ENCODE measurements at places on chromosomes 3 and 15. TPM values are rescaled to one million over a fixed set of nuclear protein-coding genes. Genes with fewer than 3 reads are reported as not detected.

Gene TUBGCP5
- 21.9 TPM for total RNA-seq

DNA sequence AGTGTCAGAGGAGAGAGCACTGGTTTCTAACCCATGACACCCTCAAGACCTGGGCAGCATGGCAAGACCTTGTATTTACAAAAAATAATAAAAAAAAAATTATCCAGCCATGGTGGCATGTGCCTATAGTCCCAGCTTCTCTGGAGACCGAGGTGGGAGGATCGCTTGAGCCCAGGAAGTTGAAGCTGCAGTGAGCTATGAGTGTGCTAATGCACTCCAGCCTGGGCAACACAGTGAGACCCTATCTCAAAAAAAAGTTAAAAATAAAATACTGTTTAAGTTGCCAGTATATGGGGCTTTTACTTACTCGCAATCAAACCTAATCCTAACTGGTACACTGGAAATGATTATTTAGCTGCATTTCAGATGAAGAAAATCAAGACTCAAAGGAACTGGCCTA, 20.2 kb downstream of the ILDR1 start:
- no peak for DNase-seq

Gene IFT80
- total RNA-seq: 44.7 TPM

Gene TMEM207
- total RNA-seq: not detected

- no peak for DNase-seq
Measured at GRCh38 chr15:98003518-98003917, 43.0 kb downstream of the ARRDC4 start.

DNA sequence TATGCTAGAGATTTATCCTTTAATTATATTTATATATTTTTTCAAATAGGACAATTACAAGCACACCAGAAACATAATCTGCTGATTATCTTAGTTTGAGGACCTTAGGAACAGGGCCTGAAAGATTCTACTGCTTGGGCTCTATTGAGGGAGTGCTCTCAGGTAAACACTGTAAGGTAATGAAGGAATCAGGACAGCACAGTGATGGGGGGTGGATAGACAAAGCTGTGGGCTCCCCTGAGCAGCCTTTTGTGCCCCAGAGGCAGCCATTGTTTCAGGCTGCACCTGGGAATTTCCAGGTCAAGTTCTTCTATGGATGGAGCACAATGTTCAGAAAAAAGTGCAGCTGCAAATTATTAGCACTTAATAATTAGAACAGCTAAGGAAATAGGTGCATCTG, 848.0 kb upstream of the CADM2 start:
- no peak for DNase-seq

Gene GOLGA6L7
- not detected for total RNA-seq

DNA sequence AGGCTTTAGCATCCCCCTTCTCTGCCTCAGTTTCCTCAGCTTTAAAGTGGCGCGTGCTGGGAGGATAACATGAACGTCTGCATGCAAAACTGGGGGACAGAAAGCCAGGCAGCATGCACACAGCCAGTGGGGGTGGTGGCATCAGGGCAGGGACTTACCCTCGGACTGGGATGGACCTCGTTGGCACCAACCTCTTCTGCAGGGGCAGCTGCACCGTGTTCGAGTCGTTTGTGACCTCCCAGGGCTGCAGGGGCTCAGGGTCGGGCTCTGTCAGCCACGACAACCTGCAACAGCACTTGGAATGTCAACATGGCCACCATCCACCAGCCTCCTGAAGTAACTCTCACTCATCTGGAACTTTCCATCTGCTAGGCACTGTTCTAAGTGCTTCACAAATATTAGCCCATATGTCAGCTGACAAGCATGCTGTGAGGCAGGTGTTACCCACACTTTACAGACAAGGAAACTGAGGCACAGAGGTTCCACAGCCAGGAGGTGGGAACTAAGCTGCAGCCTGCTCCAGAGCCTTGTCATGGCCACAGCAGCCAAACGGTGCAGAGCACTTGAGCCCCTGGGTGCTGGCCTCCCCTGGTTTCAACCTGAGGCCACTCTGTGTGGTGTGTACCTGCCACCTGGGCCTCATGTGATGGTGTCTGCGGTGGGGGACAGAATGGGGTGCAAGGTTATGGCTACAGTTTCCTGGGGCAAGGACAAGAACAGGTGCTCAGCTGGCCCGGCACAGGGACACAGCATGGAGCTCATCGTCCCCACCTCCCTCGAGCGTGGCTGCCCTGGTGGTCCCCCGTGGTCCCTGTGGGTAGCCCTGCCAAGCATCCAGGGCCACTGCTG, 6.7 kb downstream of the C3orf22 start:
- no peak for DNase-seq

DNA sequence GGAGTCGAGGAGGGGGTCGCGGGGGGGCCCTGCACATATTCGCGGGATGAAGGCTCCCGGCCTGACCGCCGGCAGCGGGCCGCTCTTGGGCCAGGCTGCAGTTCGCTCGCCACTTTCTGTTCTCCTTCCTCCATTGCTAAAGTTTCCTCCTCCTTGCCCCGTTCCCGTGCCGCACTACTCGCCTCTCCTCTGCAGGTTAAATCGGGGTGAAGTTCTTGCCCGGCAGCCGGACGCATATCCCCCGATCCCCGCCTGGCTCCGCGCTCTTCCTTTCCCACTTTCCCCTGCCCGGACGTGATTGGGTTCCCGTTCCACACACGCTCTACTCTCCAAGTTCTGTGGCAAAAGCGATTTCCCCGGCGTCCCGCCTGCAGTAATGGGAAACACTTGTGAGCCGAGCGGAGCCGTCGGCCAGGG, 556 bp downstream of the CRYBG3 start:
- peak; percentile 73 for DNase-seq

GRCh38 chr15:48426044-48426443, 94.8 kb downstream of the DUT start:
- no peak for DNase-seq

Gene ANKRD63
- not detected for total RNA-seq

Gene COL6A5
- not detected for total RNA-seq

DNA sequence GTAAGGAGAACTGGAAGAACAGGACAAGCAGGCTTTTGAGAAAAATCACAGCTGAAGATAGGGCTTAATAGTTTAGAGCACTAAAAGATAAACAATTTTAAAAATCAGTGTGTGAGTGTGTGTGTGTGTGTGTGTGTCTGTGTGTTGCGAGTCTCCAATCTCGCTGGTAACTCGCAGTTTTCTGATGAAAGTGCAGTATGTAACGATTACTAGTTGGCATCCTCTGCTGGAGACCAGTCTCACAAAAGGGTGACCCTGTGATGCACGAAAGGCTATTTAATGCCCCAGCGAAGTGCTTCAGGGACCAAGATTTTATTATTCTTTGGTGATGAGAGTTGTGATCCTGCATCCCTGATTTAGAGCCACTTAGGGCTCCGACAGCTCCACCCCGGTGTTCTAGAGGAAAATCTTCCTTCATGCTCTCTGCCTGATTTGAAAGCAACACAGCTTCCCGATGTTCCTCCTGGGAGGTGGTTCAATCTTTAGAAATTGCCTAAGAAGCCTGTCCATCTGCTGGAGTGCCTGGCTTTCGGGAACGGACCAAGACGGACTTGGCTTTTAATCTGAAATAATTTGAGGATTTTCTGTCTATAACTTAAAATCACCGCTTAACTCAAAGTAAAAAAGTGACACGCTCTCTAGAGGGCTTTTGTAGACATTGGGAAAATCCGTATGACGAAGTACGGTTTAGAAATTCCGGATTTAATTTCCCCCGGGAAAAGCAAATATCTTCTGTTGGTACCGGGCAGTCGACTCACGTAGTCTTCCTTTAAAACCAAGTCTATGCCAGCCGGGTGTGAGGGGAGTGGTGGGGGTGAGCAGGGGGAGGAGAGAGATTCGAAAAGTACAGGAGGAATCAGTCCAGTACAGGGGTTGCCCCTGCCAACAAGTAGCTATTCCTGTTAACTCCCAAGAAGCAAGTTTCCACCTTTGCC, 1.1 kb upstream of the ALCAM start:
- peak; percentile 62 for DNase-seq

- DNase-seq: no peak
Measured at GRCh38 chr3:10757821-10758130, 58.3 kb upstream of the SLC6A11 start.

Gene NRG4
- not detected for total RNA-seq

Gene NRROS
- total RNA-seq: 2.7 TPM

DNA sequence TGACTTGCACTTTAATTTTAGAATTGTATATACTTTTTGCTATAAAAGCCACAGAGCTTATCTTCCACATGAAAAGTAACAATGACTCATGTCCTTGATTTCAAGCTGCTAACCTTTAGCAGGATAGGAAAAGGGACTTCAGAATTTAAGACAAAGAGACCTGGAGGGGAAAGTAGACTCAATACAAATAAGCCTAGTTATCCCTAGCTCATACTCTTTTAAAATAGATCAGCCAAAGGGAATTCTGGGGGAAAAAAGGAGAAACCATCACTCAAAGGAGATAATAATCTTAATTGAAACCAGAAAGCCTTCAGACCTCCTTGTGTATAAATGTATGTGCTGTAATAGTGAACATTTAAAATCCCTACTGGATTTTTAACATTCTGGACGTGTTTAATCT, 930.3 kb downstream of the NTRK3 start:
- DNase-seq: peak; percentile 89

Gene GPR62
- not detected for total RNA-seq

- DNase-seq: no peak
Measured at GRCh38 chr3:52469001-52469400, 13.6 kb downstream of the NISCH start.

- DNase-seq: no peak
Measured at GRCh38 chr15:90389513-90389912, 1.5 kb downstream of the IQGAP1 start.

- no peak for DNase-seq
Measured at GRCh38 chr15:87082581-87082980, 1002.9 kb downstream of the AGBL1 start.
